ENCODE measurements at places on chromosomes 6 and 20.

DNA sequence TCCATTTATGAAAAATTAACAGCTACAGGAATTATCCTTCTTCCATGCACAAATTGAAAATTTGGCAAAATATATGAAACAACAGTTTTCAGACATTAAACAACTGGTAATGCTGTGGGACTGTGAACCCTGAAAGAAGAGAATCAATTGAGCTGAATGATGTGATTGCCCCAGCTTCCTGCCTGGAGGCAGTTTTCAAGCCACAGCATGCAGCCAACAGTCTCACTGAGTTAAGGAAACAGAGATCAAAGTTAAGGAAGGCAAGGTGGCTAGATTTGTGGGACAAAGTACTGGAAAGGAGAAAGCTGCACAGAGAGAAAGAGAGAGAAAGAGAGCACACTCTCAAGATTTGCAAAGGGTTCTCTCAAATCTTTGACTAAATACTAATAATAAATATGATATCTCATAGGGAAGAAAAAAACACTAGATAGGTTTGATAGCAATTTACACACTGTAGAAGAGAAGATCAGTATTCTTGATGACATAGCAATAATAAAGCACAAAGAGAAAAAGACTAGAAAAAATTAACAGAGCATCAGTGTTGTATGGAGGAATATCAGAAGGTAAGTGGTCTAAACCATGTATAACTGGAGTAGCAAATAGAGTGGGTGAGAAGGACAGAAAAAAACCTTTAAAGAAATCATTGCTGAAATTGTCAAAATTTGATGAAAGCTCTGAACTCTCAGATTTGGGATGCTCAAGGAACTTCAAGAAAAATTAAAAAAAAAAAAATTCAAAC lies 70.1 kb upstream of the CNKSR3 start:
- no peak for DNase-seq

- no peak for DNase-seq
These were observed 280.5 kb downstream of the SYNE1 start for GRCh38 chr6:152356662-152357061.

DNA sequence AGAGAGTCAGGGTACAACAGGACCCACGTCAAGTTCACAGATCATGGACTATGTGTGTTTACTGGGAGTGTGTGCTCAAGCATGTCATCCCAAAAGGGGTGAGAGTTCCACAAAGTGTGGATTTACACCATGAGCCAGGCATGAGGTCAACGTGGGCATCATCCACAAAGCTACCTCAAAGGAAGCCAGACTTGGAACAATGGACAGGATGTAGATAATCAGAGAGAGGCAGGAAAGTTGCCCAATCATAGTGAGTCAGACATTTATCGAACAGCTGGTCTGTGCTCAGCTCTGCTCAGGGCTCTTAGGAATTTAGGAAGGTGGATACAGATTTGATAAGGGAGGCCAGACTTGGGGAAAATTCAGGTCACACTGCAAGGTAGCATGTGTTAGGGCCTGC lies 317.2 kb upstream of the CDYL start:
- DNase-seq: peak; percentile 39

DNA sequence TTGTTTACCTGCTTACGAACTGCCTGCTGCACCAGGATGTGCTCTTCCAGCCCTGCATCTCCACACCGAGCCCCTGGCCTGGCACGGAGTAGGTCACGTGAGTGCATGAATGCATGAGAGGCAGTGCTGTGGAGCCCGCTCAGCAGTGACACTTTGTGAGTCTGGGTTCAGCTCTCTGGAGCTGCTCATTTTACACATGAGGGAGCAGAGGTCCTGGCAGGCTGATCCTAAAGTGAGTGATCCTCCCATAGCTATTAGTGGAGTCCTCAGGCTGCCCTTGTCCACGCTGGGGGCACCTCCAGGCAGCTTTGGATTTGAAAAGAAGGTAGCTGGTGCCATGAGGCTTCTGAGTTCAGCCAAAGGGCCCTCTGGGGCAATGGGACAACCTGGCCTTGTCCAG lies 64.2 kb downstream of the EDN3 start:
- DNase-seq: no peak

DNA sequence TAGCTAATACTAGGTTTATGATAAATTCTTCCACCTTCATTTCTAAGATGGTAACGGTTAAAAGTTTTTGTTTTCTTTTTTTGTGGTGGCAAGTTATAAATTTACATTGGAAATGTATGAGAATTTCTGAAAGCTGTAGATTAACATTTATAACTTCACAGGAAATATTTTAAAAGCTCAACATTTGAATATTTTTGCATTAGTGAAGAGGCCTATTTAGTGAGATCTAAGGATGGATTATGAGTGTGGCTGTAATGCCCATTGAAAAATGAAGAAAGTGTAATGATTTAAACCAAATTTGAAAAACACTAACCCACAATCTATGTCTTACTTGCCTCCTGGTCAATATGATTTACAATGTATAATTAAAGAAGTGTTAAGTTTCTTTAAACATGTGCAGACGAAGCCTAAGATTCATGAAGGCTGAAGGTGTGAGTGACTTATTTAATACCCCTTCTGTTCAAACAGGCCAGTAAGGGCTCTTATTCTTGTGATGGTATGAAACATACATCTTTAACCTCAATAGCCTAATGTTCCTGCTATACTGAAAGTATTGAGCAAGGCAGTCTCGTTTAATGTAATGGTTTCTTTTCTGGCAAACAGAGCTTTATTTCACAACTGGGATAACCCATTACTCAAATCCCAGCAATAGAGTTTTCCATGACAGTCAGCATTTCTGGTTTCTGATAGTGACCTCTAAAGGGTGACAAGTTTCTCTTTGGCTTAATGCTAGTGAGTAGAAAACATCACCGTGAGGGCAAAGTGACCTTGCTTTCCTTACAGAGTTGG lies 13.2 kb downstream of the HDGFL1 start:
- DNase-seq: no peak

DNA sequence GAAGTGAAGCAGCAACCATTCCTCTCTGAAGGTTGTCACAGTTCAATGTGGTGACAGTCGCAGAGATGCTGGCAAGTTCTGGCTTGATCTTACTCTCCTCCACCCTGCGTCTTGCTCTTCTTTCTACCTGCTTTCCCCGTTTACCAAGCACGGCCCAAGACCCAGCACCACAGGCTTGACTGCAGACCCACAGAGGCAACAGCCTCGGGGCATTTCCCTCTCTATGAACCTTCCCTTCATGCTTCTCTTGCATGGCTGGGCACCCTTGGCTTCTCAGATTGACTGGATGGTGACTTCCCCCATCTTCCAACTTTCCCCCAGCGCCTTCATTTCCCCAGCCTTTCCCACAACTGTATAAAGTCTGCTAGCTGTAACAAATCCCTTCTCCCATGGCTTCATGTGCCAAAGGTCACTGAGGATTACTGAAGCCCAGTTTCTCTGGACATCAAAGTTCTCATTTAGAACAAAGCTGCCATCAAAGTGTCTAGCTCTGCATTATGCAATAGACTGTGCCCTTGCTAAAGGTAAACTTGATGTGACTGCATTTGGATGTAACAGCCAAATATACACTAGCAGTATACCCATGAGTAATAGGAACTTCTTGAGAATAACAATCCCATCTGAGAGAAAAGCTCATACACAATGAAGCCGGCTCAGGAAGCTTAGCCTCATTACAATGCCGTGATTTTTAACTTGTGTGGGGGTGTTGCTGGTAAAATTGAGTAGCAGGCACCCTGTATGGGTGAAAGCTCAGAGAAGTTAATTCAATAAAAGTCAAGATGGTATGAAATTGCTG lies 723.1 kb upstream of the FLRT3 start:
- no peak for DNase-seq

DNA sequence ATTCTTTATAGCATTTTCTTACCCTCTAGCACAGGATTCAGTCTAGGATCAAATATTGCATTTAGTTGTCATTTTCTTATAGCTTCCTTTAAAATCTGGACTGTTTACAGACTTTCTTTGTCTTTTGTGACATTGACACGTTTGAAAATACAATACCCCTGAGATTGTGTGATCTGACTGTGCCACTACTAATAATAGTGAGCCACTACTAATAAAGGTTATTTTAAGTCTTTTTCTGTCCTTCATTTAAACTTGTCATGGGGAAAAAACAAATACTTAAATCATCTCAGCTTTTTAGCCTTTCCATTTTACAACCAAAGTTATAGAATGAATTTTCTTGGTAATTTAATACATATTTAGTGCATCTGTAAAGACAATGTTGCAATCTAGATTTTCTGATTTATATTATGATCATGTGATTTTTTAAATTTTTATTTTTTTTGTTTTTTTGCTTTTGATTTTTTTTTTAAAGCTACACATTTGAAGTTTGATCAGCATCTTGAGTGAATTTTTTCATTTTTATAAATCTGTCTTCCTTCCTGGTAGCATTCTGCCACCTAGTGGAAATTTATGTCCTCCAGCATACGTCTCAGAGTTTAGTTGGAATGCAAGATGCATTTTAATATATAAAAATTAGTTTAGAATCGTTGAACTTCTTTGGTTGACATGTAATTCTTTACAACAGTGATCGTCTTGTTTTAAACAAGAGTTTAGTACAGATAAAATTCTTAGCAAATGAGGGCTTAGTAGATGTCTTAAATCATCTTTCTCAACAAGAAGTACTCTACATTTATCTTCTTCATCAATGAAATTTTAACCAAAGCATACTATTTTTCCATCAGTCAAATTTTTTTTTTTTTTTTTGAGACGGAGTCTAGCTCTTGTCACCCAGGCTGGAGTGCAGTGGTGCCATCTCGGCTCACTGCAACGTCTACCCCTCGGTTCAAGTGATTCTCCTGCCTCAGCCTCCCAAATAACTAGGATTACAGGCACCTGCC lies 119.4 kb downstream of the NCOA3 start:
- peak; percentile 45 for DNase-seq

GRCh38 chr6:21840428-21840827 lies 246.9 kb downstream of the SOX4 start:
- DNase-seq: no peak

DNA sequence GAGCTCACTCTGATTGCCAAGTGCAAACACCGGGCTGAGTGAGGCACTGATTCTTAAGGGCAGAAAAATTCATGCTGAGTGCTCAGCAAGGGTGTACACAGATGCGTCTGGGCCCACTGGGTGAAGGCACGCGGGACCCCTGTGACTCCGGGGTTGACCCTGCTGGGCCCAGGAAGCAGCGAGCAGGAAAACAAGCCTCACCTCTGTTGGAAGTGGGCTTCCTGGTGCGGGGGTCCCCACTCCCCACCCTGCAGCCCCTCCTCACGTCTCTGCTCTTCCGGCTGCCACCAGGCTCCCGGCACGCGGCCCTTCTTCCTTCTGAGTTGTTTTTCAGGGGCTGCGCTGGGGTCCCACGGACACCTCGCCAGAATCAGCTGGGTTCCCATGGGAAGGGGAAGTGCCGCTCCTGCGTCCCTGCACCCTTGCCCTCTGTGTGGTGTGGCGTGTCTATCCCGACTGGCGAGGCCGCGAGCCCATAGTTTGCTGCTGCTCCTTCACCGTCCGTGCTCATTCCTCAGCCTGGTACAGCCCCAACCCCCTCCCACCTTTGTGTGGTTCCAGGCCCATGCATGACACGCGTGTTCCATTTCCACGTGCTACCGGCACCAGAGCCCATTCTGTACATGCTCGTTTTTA lies 80.6 kb upstream of the BHLHE23 start:
- DNase-seq: no peak

DNA sequence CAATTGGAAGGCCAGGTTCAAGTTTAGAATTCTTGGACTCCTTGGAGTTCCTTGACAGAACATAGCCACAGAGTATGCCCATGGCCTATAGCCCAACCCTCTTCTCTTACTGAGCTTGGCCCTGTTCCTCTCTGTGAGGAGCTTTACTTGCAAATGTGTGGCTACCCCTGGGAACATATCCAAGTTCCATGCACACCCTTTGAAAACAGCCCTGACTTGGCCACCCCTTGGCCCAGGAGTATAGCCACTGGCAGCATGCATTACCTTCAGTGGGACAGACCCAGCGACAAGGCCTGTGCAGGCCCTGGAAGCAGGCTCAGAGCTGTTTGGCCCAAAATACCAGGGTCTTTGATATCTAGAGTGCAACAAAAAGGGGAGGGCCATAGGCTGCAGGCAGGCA lies 19.5 kb upstream of the MAS1 start:
- DNase-seq: no peak

DNA sequence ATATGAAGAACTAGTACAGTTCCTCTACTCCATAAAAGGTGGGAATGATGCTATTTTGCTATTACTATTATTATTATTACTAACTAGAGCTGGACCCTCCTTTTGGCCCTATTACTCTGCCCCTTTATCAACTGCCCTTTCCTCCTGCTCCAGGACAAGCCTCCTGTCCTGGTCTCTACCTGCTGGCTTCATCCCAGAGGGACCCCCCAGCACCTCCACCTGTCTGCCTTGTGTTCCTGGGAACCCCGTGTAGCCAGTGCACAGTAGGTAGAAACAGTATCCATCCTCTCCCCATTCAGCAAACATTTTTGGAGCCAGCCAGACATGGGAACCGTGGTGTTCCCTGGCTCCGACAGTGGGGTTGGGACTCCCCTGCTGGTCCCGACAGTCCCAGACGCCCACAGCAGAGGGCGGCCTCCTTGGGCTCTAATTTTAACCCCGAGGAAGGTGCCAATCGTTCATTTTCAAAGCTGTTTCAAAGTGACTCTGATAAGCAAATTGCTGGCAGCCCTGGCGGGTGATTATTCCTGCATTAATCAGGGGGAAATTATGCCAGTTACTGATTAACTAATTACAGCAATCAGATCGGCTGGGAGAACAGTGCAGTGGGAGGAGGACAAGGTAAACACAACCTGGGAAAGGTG lies 44.2 kb upstream of the MDGA1 start:
- DNase-seq: peak; percentile 19

DNA sequence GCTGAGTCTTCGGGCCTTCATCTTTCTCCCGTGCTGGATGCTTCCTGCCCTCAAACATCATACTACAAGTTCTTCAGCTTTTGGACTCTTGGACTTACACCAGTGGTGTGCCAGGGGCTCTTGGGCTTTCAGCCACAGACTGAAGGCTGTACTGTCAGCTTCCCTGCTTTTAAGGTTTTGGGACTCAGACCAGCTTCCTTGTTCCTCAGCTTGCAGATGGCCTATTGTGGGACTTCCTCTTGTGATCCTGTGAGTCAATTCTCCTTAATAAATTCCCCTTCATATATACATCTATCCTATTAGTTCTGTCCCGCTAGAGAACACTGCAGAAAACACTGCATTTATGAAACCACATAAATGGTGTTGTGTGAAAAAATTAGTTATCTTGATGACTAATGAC lies 13.9 kb upstream of the BCLAF1 start:
- no peak for DNase-seq

DNA sequence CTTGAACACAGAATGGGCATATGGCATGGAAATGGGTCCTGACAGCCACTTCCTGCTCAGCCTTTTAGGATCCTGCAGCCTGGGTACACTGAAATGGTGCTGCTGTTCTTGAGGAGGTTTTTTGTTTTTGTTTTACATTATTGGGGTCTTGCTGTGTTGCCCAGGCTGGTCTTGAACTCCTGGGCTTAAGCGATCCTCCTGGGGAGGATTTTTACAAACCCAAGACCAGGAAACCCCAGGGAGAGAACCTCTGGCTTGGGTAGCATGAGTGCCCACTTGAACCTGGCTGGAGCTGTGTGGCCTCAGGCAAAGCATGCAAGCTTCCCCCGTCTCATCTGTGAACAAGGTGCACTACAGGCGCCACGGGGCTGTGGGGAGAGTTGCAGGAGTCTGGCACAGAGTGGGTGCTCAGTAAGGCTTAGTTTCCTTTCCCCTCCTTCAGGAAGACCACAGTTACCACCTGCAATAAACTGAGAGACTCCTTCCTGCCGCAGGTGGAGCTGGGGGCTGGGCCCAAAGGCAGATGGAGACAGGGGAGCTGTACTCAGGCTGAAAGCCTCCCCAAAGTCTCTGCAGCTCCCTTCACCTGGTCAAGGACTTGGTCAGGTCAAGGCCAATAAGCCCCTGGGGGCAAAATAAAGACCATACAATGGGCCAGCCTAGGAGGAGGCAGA lies 1.8 kb downstream of the SLA2 start:
- no peak for DNase-seq

- peak; percentile 61 for DNase-seq
These were observed 20.4 kb downstream of the WFDC3 start for GRCh38 chr20:45771182-45771759.
